HCEC 1CT (cell line): ENCODE measurements at places on chromosomes 2 and 18.

DNA sequence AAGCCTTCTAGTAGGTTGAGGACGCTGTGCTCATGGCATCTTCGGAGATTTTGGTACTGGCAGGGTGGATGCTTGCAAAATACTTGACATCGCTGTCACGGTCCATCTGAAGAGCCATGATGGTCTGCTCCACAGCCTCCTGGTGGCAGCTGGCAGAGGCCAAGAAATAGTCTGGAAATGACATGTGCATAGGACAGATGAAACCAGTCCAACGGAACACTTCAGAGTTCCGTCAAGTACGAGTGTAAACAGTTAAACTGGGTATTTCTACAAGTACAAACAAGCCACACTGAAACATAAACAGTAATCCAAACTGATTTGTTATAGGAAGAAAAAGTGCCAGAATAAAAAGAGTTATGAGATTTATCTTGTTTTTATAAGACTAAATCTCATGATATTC lies 66.6 kb downstream of the PPP4R1 start:
- no peak for DNase-seq

- DNase-seq, result peak; percentile 59
Measured at GRCh38 chr2:142863485-142863961, 13.9 kb upstream of the KYNU start.

GRCh38 chr18:80009661-80010550 lies 21.5 kb upstream of the TXNL4A start:
- peak; percentile 97 for DNase-seq

GRCh38 chr2:239153806-239154591 lies 246.8 kb downstream of the HDAC4 start:
- DNase-seq, result no peak

DNA sequence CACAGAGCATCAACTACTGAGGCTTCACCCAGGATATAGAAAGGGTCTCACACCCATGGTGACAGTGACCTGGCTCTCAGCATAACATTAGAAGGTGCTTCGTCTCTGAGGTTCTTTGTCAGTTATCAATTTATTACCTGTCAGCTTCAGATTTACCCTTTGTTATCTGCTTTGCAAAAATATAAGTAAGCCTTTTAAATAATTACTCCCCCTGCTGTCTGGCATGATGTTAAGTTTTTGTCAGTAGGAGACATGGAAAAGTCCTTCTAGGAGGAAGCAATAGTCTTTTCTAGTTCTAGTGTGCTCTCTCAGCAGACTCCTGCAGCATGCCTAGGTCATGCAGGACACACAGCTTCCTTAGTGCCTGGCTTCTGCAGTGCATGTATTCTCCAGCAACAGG lies 149.9 kb downstream of the RDH14 start:
- no peak for DNase-seq

- no peak for DNase-seq
Measured at GRCh38 chr2:213640738-213641425, 356.6 kb downstream of the SPAG16 start.

GRCh38 chr2:58553937-58554336 lies 312.8 kb upstream of the FANCL start:
- no peak for DNase-seq

GRCh38 chr2:85561280-85562212 lies at the start of gene GGCX:
Gene GGCX, minus strand, starts transcription at chr2:85561493. Its CDS starts 65 bp downstream, at chr2:85561428.
- DNase-seq, result peak; percentile 93
